ENCODE measurements at places on chromosomes 5 and 9.

GRCh38 chr5:52690236-52690768, 97.4 kb upstream of the ITGA1 start:
- no peak for DNase-seq

GRCh38 chr9:14747111-14747510, 24.6 kb upstream of the CER1 start:
- DNase-seq: peak; percentile 24

DNA sequence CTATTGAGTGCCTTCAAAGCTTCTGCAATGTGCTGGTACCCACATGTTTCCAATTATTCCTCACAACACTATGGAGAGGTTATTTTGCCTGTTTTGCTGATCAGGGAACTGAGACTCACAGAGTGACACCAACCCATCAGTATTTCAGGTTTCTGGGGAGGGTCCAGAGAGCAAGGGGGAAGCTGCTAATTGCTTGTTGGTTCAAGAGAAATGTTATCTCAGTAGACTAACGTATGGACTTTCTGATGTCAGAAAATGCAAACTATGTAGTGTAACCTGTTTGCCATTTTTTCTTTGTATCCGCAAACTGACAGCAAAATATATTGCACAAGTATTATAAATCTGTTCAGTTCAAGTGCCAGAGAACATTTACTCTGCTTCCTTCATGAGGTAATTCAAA, 108.3 kb upstream of the MSX2 start:
- DNase-seq: no peak

DNA sequence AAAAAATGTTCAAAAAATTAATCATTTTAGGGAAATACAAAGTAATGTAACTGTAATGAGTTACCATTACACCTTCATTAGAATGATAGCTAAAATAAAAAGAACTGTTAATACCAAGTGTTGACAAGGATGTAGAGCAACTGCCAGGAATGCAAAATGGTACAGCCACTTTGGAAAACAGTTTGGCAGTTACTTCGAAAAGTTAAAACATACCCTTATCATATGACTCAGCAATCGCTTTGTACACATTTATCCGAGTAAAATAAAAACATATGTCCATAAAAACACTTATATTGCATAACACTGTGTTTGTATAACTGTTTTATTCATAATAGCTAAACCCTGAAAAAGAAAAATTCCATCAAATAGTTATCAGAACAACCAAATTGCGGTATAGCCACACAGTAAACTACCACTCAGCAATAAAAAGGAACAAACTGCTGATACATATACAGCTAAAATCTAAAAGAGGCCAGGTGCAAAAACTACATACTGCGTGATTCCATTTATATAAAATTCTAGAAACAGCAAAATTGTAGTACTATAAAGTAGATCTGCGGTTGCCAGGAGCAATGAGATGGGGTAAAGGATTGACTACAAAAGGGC, 61.7 kb downstream of the RFX3 start:
- DNase-seq: no peak

GRCh38 chr9:98176391-98177259, 15.8 kb downstream of the CORO2A start:
- DNase-seq: no peak

DNA sequence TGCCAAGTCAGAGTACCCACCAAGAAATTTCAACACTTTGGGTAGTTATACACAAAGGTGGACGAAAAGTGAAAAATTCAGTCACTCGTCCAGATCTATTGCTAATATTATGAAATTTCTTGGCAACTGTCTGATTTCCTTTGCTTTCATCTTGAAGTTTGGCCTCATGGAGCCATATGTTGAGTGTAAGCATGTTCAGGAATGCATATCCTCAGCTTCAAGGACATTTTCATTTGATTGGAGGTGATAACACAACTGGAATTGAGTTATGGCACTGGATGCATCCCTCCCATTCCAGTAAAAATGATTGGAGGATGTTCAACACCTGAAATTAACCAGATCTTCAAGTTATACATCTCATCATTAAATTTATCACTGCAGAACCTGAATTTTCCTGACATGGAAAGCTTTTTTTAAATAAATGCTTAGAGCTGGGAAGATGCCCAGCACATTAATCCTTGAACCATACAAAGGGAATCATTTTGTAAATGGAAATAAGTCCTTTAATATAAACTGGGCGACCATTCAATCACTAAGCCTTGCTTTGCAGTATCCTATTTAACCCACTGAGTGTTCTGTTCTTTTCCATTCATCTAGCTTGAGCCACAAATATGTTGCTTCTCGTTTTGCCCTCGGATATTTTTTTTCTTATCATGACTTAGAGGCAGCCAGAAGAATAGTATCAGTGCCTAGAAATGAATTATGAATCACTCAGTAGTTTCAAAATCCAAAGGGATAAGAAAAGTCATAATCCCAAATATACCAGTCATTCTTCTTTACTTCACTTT, 273.7 kb upstream of the PIK3R1 start:
- no peak for DNase-seq

All from renal cortical epithelial cell (primary cell).